Cerebellum (tissue), 4 donors: ENCODE measurements at places on chromosomes 7 and 10.

DNA sequence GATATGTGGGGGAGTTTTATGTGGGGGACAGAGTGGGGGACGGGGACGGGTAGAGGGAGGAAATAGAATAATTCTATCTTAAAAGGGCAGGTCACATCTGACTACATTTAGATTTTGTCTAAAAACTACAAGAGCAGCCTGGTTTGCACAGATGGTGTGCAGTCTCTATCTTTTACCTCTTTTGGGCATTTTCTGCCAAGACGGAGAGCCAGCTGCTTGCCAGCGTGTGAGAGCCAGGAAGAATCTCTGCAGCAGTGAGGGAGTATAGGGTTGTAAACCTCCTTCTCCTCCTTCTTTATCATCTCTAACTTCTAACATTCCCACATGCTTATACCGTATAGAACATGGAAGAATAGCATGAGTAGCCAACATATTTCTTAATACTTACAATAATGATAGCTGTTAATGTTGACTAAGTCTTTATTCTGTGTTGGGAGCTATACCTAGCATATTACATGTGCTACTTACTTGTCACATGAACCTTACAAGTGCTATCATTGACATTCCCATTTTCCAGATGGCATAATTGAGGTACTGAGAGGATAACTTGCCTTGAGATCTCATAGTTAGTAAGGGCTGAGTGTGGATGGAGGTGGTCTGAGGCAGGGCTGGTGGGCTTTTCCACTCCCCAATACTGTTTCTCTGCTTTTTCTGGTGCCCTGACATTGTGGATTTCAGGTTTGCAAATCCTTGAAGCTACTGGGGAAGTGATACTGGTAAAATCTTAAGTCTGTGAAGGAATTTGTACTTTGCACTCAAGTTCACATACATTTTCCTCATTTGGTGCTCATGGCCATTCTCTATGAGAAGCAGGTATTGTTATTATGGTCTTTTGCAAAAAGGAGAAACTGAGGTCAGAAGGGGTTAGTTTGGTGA lies 1.1 kb downstream of the ENTPD1 start:
- DNase-seq = no peak

GRCh38 chr7:103073989-103074518 lies 542 bp downstream of the FBXL13 start:
- DNase-seq = no peak

DNA sequence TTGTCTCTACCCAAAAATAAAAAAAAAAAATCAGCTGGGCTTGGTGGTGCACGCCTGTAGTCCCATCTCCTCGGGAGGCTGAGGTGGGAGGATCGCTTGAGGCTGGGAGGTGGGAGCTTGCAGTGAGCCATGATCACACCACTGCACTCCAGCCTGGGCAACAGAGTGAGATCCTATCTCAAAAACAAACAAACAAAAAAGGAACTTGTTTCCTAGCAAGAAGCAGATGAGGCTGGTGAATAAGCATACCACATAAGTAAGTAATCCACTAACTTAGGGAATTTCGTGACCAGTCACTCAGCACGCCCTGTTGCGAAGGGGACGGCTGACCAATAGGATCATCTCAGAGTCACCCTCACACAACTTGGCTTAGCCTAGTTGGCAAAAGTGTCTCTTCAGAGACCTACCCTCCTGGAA lies 64.6 kb downstream of the CUX1 start:
- DNase-seq = no peak

GRCh38 chr10:128530301-128530700 lies 404.1 kb upstream of the MKI67 start:
- DNase-seq = no peak

DNA sequence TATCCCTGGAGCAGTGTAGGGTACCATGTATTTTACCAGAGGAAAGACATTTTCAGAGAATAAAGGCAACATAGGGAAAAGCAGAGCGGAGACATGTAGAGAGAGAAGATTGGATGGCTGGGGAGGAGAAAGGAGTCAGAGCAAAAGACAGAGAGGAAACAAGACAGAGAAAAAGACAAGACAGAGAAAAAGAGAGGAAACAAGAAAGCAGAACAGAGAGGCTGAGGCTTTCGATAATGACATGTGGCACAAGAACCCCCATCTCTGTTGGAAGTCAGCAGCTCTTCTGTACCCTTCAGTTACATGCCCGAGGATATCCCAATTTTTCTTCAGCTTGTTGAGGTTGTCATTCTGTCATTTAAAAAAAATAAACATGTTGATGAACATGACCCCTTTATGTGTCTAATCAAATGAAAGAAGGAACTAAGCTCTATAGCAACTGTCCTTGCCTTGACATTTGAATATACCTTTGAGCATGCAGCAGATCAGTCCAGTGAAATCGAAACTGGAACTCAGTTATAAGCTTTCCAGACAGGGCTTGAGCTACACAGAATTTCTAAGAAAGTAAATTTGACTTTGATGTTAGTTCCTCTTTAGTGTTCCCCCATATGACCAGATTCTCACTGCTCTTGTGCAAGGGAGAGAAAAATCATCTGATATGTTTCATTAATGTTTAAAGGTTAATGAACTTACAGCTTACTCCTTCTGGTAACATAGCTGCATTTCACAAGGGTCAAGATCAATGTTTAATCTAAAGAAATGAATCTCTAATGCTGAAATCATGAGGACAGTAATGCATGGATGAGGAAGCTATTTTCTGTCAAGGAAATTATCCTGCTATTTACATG lies 75.1 kb upstream of the SP4 start:
- no peak for DNase-seq

GRCh38 chr10:6647811-6648526 lies 67.9 kb upstream of the PRKCQ start:
- DNase-seq = no peak

- DNase-seq = no peak
Measured at GRCh38 chr7:68442931-68443631, 1155.2 kb upstream of the AUTS2 start.

GRCh38 chr10:73529089-73529832 lies 33.4 kb upstream of the PPP3CB start:
- DNase-seq = peak; percentile 73

GRCh38 chr10:71799608-71800453 lies 26.5 kb upstream of the VSIR start:
- no peak for DNase-seq

GRCh38 chr7:46549892-46550639 lies 629.0 kb upstream of the IGFBP3 start:
- no peak for DNase-seq

DNA sequence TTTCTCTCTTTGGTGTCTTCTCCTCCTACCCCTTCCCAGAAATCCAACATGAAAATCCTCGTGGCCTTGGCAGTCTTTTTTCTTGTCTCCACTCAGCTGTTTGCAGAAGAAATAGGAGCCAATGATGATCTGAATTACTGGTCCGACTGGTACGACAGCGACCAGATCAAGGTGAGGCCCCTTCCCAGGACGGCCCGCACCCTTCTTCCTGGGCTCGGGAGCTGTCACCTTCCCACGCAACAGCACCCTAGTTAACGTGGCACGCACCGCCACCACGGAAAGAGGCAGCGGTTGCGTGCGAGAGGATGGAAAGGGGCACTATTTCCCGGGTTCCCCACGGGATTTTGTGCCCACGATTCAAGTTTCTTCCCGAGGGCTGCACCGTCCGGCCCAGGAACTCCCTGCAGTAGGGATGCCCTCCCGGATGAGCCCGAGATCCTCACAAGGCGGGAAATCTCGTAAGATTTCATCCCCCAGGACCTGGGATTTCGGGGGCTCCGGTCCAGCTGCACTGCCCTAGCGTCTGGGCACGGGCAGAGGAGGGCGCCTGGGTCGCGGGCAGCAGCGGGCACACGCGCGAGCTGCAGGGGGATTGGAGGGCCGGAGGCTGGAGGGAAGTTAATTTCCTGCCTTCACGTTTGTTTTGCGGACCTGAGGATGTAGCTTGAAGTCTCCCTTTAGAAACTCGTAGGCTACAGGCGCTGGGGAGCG lies 834 bp downstream of the TAC1 start:
- DNase-seq = no peak

DNA sequence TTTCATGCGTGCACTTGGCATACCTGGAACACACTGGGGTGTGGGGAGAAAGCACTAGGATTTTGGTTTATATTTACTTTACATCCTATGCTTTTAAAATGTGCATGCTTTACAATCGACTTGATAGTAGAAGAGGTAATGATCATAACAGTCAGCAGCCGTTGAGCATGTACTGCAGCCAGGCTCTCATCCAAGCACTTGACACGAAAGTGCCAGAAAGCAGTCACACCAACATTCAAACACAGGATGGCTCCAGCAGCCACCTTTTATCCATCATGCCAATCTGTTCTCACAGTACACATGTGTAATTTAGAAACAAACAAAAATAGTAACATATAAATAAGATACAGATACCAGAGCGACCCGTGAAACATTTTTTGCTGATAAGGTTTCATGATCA lies 1.2 kb upstream of the FAM241B start:
- DNase-seq = peak; percentile 45

- DNase-seq = no peak
Measured at GRCh38 chr10:86958901-86959736, 720 bp downstream of the SNCG start.

DNA sequence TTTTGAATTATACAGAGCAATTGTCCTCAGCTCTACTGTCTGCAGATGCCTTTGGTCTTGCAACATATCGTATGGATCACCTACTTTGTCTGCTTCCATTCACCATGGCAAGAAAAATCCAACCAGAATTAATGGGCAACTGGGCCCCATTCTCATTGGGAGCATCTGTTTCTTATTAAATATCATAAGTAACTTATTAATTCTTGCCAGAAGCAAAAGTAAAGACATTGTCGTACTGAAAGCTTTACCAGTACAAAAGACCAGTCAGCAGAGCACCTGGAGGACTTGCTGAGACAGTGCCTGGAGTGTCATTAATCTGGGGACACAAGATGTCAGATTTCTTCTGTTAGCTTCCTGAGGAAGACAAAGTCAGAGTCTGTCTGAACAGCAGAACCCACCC lies 404.5 kb downstream of the INHBA start:
- DNase-seq = no peak

GRCh38 chr7:31058122-31058521 lies 6.0 kb downstream of the ADCYAP1R1 start:
- no peak for DNase-seq

DNA sequence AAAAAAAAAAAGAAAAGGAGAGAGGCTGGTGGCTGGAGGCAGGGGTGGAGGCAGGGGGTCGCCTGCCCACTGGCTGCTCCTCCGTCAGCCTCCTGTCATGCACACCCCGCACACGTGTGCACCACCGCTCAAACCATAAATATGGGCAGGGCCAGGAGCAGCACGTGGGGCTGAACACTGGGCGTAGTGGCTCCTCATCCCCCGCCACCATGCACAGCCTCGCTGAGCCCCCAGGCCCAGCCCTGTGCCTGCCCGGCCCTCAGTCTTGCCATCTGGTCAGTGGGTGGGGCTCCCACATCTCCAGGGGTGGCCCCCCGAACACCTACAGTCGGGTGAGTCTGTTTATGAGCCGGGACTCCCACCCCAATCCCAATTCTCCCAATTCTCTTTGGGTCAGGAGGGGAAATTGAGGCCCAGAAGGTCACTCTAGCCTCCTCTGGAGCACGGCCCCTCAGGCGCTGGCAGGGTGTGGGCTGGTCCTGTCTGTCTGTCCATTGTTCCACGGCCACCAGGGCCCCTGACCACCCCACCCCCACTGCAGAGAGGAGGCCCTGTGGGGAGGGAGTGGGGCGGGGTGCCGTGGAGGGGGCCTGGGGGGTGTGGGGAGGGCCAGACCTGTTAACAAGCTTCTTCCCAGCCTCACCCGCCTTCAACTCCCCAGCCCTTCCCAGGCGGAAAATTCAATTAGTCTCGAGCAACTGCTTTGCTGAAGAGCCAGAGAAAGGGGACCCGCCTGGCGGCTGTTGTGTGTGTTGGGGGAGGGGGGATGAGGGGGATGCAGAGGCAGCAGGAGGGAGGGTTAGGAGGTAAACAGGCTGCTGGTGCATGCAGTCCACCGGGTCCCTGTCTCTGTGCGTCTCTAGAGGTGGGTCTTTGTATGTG lies 19.5 kb upstream of the GRIFIN start:
- no peak for DNase-seq

- DNase-seq = no peak
Measured at GRCh38 chr10:24086296-24087086, 122.4 kb upstream of the KIAA1217 start.

- no peak for DNase-seq
Measured at GRCh38 chr7:37109016-37109683, 339.5 kb downstream of the ELMO1 start.

- DNase-seq = no peak
Measured at GRCh38 chr7:5827755-5828154, 46.3 kb upstream of the RNF216 start.

- peak; percentile 36 for DNase-seq
Measured at GRCh38 chr7:36604806-36605205, 119.5 kb downstream of the AOAH start.

GRCh38 chr10:79057481-79058275 lies 11.1 kb upstream of the ZMIZ1 start:
- no peak for DNase-seq

DNA sequence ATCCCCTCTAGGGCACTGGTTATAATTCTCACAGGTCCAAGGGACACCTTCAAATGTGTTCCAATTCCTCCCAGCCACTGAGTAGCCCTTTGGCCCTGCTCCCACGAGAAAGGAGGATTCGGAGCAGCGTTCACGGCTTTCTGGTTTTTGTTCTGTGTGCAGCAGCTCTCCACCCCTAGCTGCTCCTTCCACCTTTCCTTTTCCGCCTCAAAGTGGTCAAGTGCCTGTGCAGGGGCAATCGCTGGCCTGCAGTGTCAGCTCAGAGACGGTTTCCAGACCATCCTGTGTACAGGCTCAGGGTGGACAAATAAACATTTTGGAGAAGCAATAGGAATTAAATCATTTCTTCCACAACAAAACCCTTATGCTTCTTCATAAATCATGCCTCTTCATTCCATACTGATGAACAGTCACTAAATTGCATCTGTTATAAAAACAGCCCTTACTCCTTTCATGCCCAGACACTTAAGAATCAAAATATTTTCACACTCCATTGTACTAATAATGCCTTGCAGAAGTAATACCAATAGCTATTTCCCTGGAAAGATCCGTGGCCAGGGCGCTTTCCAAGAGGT lies 1.1 kb downstream of the KIAA1549 start:
- DNase-seq = no peak

- DNase-seq = peak; percentile 44
Measured at GRCh38 chr7:141074162-141074991, 513 bp downstream of the TMEM178B start.

GRCh38 chr7:45185864-45186250 lies 28.3 kb downstream of the RAMP3 start:
- DNase-seq = no peak

DNA sequence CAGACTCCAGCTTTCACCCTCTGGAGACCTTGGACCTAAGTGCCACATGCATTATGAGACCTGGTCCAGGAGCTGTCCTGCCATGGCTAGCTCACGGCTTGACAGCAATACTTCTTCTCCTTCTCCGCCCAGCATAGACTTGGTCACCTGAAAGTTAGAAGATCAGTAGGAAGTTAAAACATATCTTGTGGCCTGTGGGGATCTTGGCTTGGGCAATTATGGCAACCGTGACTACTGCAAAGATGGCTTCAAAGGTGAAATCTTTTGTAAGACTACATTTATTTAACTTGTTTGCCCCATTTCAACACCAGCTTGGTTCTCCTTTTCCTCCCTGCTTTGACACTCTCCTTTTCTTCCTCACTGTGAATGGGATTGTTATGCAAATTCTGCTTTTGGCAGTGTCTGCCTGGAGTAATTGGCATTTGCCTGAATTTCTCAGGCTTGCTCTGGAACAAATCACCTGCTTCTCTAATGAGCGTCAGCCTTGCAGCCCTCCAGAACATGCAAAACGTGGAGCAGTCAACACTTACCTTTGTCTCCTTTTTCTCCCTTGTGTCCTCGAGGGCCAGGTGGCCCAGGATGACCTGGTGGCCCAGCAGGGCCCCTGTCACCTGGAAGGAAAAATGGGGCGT lies 53.4 kb downstream of the COL17A1 start:
- no peak for DNase-seq

- DNase-seq = no peak
Measured at GRCh38 chr7:144830024-144830785, 5.6 kb downstream of the TPK1 start.
